Activated CD4-positive, alpha-beta T cell treated with anti-CD3 and anti-CD28 coated beads, Interleukin-2, amount 50 U/mL, for 4 hours (primary cell): ENCODE measurements at places on chromosomes 4 and X.

- no peak for DNase-seq
Measured at GRCh38 chrX:103453655-103454054, 65.6 kb downstream of the RAB40A start.

- no peak for DNase-seq
Measured at GRCh38 chr4:153045111-153045982, 109.2 kb downstream of the FHDC1 start.

GRCh38 chrX:71636438-71637252, 18.3 kb upstream of the CXCR3 start:
- no peak for DNase-seq

- DNase-seq: no peak
Measured at GRCh38 chr4:40562681-40563080, 67.0 kb downstream of the RBM47 start.

DNA sequence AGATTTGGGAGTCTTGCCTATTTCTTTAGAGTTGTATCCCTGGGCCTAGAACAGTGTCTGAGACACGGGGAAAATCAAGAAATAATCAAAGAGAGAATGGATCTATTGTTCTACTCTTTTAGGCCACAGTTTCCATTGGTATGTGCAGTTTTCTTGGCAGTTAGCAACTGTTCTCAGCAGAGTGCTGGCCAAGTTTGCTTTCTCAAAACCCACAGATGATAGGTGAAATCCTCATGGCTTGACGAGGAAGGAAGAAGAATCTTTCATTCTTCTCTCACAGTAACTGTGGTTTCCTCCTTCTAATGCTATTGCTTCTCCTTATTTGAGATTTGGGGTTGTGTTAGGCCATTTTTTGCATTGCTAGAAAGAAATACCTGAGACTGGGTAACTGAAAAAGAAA, 42.2 kb downstream of the AGA start:
- DNase-seq: no peak

DNA sequence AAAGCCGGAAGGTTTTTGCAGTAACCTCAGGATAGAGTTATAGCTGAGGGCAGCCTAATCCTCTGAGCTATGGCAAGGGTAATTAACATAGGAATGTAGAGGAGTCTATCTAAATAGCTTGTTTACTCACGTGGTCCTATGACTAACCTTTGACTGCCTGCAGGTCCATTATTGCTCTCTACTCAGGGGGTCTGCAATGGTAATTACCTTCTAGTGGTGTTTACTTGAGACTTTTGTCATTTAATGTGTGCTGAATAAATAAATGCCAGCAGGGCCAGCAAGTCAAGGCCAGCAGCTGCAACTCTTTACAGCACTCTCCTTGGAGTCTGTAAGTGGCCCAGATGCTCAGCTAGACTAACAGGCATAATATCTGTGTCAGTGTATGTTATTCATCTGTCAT, 212.7 kb upstream of the FMR1 start:
- no peak for DNase-seq

DNA sequence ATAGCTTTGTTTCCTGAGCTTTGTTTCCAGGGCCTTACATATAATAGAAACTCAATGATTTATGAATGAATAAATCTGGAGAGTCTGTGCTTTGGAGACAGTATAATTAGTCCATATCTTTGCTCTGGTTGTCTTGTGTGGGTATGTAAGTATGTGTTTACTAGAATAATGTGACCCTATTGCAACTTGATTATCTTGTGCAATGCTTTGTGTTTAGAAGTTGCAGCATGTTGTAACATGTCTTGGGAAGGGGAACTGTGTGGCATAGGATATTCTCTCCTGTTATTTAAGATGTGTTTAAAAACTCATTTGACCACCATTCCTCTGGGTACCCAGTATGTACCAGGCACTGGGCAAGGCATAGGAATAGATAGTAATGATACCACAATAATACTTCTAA, 6.1 kb downstream of the SPATA18 start:
- no peak for DNase-seq

DNA sequence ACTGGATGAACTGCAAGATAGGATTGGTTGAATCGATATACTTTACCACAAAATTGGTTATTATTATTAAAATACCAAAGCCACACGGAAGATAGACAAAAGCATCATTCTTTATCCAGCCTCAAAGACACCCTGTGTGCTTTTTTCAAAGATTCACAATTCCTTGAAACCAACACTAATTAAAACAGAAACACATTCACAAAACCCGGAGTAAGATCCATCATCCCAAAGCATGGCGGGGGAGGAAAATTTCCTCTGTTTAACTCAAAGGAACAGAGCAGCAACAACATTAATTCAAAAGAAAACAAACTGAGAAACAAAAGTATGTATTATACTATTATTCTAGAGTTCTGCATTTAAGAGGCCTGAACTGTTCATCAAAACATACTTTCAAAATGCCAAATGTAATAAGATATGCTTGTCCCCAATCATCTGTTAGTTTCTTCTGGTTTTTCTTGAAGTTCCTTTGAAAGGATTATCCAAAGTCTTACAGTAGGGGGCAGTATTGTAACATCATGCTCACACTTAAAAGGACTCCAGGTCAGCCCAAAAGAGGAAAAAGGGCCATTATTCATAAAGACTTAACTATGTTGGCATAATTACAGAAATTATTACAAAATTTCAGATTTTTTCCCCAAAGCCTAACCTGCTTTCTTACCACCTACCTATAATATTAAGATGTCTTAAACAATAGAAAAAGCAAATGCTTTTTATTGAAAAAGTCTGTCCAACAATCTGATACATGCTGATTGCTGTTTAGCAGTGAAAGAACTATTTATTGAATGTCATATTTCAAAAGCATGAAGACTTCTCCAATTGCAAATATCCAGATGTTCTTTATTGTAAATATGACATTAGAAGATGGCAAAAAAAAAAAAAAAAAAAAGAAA, 168.7 kb downstream of the SCFD2 start:
- no peak for DNase-seq

DNA sequence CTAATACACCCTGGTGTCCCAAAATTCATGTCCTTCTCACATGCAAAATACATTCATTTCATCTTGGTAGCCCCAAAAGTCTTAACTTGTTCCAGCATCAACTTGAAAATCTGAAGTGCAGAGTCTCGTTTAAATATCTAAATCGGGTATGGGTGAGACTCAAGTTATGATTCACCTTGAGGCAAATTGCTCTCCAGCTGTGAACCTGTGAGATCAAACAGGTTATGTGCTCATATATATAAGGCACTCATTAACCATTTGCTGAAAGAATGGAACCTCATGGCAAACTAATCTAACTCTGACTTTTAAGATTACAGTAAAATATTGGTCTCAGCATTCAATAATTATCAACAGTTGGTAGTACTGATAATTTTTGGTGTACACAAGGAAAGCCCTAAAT, 55.5 kb downstream of the PDLIM5 start:
- no peak for DNase-seq

GRCh38 chrX:39710776-39711175, 387.0 kb downstream of the BCOR start:
- no peak for DNase-seq

DNA sequence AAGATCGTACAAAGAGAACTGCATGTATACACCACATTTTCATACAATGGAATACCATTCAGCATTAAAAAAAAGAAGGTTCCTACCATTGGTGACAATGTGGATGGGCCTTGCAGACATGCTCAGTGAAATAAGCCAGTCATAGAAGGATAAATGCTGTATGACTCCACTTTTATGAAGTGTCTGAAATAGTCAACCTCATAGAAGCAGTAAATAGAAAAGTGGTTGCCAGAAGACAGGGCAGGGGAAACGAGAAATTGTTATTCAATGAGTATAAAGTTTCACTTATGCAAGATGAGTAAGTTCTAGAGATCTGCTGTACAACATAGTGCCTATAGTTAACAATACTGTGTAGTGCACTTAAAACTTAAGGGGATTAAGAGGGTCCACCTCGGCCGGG, 257.5 kb upstream of the FTHL17 start:
- DNase-seq: no peak

DNA sequence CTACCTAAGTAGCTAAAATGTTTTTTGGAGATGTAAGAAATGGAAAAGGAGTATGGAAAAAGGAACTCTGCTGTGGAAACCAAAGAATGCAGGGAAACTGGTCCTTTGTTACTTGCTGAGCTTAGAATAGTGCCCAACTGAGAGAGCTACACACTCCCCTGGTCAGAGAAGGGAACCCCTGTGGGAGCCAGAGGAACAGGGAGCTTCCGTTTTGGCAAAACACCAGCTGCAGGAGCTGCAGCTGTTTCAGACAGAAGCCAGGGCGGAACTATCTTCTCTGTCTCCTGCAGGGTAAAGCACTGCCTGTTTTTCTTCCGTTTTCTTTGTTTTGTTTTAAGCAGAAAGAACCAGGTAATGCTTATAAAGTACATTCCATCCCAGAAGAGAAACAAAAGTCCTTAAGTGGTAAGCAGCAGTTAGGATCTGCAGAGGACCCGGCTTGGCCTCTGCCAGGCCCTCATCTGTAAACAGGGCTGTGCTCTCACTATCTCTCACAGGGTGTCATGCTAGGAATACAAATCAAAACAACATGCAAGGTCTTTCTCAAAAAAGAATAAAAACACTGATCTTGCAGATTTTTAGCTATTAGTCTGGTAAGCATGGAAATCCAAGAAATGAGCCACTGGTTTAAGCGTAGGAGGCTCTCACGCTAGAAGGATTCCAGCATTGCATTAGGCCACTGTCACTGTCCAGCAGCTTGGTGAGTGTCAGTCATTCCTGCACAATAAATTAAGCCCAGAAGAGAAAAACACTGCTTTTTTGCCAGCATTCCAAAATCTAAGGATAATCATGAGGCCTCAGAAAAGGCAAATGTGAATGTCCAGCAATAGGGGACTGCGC, 76.1 kb downstream of the CHST7 start:
- no peak for DNase-seq

- no peak for DNase-seq
Measured at GRCh38 chr4:159002950-159003349, 99.9 kb upstream of the RAPGEF2 start.

GRCh38 chrX:38857736-38858523, 56.7 kb downstream of the MID1IP1 start:
- no peak for DNase-seq

DNA sequence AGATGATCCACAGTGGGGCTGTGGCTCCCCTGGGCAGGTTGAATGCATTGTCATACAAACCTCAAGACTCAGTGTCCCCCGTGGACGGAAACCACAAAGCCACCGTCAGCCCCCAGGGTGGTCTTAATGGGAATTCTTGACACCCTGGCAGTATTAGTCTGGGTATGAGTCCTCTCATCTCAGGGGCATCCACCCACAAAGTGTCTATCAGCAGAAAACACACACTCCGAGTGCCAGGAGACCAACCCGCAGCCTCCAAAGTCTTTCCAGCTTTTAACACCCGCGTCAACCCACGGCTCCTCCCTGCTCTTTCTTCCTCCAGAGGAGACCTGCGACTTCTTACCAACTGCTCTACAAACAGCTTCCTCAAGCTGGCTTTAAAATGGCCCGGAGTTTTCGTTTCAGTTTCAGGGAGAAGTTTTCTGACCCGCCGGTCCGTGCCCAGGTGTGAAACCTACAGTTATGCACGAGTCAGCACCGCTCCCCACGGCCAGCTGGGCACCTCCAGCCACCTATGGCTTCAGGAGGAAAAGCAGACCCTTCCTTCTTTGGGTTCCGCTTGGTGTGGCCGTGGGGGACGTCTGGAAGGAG, 14.4 kb upstream of the ASMTL start:
- DNase-seq: no peak

DNA sequence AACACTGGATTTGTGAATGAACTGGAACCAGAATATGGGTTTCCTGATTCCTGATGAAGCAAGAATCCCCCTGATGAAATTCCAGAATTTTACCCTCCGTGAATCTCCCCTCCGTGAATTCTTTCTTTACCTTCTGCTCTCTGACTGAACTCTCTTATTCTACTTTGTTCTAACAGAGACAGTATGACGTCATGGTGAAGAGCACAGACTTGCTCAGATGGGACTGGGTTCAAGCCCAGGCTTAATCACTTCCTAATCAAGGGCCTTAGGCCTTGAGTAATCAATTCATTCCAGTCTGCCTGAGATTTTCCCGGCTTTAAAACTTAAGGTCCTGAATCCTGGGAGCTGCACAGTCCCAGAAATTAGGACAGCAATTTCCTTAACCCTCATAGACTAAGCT, 64.5 kb downstream of the IQCM start:
- DNase-seq: no peak

DNA sequence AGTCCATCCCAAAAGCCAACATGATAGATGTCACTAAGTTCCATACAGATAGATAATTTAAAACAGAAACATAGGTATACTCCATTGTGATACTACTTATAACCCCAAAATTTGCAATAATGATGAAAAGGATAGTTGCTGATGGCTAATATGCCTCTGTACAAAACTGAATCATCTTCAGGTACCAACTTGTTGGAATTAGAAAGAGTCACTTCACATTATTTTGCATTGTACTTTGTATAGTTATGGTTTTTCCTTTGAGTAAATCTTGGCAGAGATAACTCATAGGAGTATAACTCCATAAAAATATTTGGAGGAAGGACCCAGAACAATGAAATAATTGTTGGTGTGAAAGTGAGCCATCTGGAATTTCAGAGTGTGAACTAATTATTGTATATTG, 17.6 kb downstream of the GIMD1 start:
- no peak for DNase-seq

- no peak for DNase-seq
Measured at GRCh38 chrX:149650162-149650561, 18.6 kb upstream of the TMEM185A start.

- no peak for DNase-seq
Measured at GRCh38 chrX:26234177-26234576, 18.2 kb downstream of the MAGEB5 start.

DNA sequence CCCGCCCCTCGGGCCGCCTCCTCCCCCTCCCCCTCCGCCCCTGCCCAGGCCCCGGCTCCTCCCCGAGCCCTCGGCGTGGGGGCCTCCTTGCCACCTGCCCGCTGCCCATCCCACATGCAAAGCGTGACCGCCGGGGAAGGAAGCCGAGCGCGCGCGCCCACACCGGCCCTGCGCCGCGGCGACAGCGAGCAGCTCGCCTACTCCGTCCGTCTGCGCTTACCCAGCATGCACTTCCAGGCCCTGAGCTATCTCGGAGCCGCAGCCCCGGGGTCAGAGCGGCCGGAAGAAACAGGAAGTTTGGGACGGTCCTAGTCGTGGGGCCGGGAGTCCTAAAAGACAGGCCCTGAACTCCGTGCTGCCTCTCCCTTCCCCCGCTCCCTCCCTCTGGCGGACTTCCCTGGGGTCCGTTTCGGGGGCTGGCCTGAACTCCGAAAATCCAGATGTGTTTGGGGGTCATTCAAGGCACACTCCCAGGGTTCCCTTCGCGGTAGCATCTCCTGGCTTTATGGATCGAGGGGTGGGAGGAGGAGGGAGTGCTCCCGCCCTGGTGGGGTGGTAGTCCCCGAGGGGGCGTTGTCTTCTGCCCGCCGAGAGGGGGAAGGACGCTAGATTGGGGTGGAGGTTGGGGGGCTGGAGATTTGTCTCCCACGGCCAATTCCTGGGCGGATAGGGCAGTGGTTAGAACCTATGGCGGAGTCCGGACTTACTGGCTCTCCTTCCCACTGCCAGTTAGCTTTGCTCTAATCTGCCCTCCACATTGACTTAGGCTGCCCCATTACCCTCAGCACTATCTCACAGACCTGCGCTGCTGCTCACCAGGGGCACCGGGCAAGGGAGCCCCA, 25.0 kb upstream of the BCORL1 start:
- DNase-seq: no peak
